ENCODE measurements at places on chromosomes 2 and 18.

GRCh38 chr2:58634653-58635370 is 393.7 kb upstream of the FANCL start:
- DNase-seq, result no peak

DNA sequence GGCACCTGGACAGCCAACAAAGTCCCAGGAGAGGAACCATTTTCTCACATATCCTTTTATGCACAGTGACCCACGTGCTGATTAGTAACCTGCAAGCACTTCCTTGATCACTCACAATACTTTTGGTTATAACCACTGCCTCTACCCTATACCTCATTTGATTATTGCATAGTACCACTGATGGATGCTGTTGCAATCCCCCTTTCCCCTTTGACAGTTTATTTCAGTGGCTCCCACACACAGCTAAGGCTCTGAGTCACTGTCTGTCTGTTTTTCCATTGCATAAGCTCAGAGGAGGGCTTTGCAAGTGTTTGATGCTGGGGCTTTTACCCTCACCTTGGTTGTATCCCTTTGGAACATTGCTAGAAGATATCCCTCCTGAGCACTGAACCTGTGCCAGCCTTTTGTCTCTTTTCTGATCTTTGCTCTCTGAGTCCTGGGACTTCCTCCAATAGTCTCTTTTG is 101.7 kb upstream of the RBBP8 start:
- no peak for DNase-seq

GRCh38 chr2:2175381-2176090 is 155.5 kb downstream of the MYT1L start:
- no peak for DNase-seq

GRCh38 chr2:73285159-73285739 is 971 bp upstream of the FBXO41 start:
- no peak for DNase-seq

Measured in NCI-H2029 (cell line).